Activated naive CD4-positive, alpha-beta T cell (primary cell): ENCODE measurements at places on chromosomes 7 and 10.

- no peak for DNase-seq
These were observed 832.1 kb downstream of the SORCS3 start for GRCh38 chr10:105473170-105473569.

- DNase-seq, result no peak
These were observed 254.3 kb downstream of the DYNC1I1 start for GRCh38 chr7:96026611-96027010.

DNA sequence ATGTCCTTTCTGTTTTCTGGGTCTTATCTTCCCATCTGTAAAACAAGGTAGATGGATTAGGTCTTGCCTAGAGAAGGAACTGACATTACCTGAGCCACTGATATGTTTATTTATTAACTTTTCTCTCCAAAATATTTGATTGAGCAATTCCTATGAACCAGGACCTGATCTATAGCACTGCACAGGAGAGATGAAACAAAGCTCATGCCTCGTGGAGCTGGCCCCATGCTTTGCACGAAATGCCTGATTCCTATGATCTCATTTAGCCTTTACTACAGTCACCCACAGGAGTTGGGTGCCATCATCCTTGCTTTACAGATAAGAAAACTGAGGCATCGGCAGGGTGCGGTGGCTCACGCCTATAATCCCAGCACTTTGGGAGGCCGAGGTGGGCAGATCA, 48.2 kb upstream of the ZMIZ1 start:
- DNase-seq, result no peak

GRCh38 chr7:31702354-31702753, 15.3 kb downstream of the PPP1R17 start:
- DNase-seq, result no peak

DNA sequence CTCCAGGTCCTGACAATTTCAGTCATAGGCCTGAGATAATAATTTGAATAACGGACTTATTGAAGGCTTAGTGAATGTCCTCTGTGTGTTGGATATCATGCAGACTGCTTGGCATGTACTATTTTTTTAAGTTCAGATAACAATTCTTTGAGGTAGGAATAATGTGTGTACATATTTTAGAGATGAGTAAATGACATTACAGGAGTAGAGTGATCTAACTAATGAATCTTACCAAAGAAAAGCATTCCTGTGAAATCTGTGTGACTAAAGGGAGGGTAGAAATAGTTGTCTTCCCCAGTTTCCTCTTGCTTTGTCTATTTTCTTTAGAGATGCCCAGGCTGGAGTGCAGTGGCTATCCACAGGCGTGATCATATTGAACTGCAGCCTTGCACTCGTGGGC, 391.8 kb upstream of the ETV1 start:
- DNase-seq, result no peak

DNA sequence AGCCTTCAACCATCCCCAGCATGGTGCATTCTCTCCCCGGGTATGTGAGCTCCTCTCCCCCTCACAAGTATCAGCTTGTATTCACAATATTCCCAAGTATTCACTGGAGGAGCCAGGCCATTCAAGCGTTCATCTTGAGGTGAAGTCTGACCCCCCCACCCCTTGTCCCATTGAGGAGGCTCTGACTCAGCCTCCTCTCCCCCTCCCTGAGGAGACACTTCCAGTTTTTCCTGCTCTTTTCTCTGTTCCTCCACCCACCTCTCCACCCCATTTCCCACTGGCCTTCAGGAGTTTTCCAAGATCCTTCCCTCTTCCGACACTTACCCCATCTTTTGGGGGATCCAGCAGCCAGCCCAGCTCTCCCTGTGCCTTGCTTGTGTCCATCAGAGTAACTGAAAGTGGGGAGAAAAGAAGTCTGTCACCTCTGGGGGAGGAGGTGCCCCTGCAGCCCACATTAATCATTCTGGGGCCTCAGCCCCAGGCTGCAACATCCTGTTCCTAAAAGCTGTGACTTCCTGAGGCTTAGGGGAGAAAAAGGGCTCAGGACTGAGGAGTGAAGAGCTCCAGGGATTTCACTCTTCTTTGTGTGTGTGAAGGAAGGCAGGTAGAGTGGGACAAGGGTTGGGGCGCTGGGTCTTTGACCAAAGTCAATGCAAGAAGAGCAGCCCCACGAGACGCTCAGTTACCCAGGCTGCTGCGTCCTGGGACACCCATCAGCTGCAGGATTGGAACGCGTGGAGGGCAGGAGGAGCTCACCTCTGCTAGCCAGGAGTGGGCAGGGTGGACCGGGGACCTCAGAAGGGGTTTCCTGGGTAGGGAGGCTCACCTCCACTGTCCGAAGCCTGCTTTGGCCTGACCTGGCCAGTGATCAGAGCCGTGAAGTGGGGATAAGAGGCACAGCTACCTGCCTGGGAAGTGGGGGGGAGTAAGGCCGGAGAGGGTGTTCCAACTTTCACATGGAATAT, 1.1 kb downstream of the EPHA1 start:
- DNase-seq, result peak; percentile 20

DNA sequence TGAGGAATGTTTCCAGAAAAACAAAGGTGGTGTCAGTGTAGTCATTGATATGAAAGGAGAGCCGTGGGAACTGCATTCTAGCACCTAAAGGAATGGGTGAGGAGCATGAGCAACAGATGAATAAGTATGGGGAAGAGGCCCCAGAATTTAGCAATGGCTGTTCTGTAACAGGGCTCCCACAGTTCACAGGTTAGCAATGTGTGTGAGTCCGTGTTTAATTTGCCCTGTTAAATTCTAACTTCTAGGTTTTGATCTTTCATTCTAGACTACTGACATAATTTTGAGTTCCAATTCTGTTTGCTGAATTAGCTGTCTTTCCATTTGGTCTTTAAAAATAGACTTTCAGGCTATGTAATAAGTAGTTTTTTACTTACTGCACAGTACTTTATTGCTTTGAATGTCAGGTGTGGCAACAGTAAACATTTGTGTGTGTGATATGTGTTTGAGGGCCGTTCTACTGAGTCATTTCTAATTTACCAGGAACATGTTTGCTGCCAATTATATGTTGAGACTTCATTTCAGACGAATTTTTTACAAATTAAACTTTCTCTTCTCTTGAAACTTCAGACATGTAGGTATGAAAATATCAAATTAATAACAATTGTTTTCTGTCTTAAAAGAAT, 8.8 kb downstream of the STK17A start:
- no peak for DNase-seq

- no peak for DNase-seq
These were observed 178.1 kb downstream of the ADAM12 start for GRCh38 chr10:126210051-126210651.

DNA sequence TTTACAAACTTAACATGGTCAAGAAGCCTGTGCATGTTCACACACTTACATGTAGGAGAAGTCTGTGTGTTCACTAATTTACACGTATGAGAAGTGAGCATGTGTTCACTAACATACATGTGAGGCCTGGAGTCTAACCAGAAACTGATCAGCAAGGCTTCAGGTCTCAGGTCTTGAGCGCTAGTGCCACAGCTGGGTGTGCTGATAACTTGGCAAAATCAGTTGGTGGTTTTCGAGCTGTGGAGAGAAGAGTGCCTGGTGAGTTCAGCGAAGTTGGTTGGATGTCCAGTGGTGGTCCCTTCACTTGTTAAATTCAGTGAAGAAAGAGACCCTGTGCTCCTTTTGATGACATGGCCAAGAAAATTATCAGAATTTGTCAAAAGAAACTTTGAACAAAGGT, 98.7 kb downstream of the CELF2 start:
- DNase-seq, result no peak

DNA sequence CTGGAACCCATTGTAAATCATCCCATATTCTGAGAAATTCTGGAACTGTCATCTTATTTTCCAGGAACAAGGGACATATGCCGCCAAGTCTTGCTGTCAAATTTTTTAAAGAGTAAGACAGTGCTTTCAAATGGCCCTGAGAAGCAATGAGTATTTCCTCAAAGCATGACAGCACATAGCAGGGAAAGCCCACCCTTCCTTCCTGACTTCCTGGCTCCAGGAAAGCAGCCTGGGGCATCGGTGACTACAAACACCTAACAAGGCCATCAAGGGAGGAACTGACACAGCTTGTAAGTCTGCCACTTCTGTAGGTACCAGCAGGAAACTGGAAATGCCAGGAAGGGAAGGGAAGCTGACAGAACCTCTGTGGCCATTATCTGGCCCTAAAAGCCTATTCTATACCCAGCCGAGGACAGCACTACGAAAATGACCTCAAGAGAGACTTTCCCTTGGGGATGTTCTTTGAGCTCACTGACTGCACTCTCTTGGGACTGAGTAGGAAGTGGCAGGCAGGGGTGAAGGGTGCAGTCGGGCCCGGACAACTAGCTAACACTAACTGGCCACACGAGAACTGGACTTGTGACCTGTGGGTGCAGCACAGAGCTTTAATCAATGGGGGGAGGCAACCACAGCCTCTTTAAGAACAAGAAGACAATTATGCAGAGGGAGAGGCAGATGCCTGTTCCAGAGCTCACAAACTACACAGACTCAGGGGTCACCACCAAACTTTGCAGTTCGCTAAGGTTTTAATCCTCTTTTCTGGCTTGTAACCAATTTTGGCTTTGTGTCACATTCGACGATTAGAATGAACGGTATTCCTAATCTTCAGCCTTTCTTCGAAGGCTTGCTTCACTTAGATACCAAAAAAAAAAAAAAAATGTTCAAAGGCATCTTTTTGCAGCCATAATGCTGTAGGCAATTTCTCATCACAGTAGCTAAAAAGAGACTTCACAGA, 52.0 kb downstream of the GRB10 start:
- DNase-seq, result no peak

DNA sequence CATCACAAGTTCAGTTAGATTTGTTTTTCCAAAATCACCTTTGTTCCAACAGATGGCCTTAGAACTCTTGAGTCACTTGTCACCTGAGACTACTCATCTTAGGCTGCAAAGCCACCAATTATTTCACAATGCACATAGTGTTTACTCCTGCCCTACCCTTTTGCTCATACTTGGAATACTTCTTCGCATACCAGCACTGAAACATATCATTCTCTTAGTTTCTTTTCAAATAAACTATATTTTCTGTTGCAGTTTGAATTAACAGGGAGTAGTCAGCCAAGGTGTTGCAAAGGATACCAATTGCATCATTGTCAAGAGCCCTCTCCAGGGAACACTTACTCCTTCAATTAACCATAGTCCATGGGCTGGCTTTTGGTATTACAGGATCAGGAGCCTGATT, 71.0 kb downstream of the CASD1 start:
- DNase-seq, result no peak

DNA sequence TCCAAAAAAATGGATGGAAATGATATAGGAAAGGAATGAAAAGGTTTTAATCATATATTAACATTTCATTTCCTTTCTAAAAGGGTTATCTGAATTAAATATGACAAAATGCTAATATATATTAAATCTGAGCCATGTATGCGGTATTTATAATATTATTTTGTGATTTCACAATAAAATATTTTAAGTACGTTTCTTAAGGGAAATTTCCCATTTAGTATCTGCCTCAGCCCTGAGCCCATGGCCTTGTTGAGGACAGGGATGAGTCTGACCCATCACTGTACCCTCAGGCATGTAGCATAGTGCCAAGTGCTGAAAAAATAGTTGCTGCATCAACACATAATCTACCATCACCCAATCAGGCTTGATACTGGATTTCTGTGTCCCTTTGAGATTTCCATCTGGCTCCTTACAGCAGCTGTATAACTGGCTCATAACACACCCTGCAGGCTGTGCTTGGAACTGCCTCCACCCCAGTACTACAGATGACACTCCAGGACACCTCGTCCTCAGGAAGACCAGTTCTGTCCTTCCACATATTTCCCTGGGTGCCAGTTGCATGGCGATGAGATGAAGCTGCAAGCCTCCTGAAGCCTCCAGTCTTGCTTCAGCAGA, 59.4 kb upstream of the ASAH2 start:
- no peak for DNase-seq

GRCh38 chr10:51986516-51986915, 287.1 kb upstream of the CSTF2T start:
- no peak for DNase-seq

DNA sequence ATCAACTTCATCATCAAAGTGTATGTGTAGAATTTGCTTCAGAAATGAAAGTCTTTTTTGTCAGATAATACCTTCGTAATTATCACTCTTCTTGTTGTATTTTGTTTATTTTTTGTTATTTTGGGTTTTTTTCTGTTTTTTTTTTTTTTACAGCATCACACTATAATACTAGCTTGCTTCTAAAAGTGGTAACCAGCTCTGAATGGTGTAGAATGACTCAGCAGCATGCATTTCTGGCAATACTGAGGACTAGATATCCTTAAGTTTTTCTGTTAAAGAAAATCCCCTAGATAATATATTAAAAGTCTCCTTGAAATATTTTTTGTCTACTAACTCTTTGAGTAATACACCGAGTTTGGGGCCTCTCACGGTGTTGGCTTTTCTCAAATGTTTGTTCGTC, 109.1 kb downstream of the LMBR1 start:
- DNase-seq, result no peak

DNA sequence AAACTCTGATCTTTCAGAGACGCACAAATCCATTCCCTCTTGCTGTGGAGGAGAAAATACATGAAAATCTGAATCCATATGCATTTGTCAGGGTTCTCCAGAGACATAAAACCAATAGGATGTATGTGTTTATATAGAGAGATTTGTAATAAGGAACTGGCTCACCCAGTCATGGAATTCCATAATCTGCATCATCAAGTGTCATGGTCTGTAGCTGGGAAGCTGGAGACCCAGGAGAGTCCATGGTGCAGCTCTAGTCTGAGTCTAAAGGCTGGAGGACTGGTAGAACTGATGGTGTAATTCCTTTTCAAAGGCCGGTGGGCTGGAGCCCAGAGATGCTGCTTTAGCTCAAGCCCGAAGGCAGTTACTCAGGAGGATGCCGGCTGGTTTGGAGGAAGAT, 134.0 kb downstream of the TCF7L2 start:
- no peak for DNase-seq

GRCh38 chr7:13161125-13161524, 473.7 kb downstream of the ARL4A start:
- DNase-seq, result no peak

GRCh38 chr10:5976512-5977470, 552 bp downstream of the IL15RA start:
- no peak for DNase-seq

DNA sequence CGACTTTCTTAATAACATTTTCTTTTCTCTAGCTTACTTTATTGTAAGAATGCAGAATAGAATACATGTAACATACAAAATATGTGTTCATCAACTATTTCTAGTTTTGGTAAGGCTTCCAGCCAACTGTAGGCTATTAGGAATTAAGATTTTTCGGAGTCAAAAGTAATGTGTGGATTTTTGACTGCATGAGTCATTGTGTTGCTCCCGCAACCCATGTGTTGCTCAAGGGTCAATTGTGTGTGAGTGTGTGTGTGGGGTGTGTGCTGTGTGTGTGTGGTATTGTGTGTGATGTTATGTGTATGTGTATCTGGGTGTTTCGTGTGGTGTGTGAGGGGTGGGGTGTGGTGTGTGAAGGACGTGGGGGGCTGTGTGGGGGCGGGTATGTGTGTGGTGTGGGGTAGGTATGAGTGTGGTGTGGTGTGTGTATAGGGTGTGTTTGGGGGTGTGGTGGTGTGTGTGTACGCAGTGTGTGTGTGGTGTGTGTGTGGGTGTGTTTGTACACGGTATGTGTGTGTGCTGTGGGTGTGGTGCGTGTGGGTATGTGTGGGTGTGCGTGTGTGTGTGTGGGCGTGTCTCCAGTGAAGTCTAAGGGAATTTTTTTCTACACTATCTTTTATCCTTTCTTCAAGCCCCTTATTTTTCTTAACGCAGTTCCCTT, 60.5 kb downstream of the RSU1 start:
- DNase-seq, result no peak

- no peak for DNase-seq
These were observed 103.9 kb downstream of the CDK6 start for GRCh38 chr7:92732316-92733036.
